ENCODE measurements at places on chromosomes 13 and 19.

DNA sequence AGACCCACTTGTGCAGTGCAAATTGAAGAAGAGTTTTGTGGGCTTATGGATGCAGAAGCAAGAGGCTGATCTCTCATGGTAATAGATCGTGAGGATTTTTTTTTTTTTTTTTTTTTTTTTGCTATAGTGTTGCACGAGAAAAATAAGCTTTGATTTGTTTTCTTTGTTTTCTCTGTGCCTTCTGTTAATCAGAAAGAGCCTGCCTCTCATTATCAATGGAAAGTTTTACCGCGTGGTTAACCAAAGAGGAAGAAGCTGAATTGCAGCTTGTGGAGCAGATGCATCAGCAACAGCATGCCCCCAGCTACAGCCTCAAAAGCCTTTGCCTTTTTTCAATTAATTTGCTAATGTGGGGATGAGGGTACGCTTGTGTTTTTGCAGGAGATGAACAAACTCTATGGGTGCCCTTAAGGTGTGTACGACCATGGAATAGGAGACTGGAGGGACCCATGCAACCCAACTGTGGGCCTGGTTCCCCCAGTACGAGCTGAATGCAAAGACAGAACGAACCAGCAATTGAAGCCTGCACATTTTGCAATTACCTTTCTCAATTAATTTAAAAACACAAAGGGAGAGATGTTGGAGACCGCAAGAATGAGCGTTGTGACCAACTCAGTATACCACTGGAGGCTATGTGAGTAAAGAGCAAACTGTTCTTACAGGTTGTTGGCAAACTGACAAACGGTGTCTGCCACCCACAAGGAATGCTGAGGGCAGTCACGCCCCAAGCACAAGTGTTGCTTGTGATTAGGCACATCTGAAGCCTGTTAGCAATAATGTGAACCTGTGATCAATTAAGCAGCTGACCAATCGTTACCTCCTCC lies 58.6 kb upstream of the SPRY2 start:
- no peak for DNase-seq

DNA sequence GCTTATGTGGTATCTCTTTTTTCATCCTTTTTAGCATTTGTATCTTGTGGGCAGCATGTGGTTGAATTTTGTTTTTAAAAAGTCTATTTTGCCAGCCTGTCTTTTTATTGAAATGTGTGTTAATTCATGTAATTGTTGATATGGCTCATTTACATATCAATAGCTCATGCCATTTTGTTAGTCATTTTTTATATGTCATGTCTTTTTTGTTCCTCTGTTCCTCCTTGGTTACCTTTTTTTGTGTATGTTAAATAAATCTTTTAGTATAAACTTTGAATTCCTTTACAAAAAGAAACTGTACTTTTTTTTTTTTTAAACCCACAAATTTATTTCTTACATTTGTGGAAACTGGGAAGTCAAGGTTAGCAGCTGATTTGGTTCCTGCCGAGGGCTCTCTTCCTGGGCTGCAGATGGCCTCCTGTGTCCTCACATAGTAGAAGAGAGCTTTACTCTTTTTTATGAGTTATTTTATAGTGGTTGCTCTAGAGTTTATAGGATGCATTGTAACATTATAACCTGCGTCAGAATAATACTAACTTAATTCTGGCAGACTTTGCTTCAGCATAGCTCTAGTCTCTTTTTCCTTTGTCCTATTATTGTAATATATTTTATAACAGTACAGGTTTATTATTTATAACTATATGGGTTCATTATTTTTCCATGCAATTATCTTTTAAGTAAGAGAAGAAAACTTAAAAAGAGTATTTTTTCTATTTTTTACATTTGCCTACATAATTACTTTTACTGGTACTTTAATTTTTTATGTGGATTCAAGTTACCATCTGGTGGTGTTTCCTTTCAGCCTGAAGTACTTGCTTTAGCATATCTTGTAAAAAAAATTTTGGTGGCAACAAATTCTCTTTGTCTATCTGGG lies 86.3 kb downstream of the URI1 start:
- DNase-seq: no peak

DNA sequence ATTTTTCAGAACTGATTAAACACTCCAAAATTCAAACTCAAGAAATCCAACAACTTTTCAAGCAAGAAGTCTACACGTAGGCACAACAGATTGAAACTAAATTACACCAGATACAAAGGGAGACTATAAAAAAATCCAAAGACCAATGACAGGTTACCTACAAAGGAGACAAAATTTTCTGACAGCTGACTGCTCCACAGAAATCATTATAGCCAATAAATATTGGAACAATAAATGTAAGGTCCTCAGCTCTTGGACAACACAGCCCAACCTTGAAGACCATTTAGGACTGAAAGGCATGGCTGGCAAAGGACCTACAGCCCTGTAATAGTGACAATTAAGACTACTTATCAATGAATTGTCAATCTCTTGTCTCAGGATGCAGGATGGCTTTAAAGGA lies 15.9 kb downstream of the ZNF350 start:
- no peak for DNase-seq

DNA sequence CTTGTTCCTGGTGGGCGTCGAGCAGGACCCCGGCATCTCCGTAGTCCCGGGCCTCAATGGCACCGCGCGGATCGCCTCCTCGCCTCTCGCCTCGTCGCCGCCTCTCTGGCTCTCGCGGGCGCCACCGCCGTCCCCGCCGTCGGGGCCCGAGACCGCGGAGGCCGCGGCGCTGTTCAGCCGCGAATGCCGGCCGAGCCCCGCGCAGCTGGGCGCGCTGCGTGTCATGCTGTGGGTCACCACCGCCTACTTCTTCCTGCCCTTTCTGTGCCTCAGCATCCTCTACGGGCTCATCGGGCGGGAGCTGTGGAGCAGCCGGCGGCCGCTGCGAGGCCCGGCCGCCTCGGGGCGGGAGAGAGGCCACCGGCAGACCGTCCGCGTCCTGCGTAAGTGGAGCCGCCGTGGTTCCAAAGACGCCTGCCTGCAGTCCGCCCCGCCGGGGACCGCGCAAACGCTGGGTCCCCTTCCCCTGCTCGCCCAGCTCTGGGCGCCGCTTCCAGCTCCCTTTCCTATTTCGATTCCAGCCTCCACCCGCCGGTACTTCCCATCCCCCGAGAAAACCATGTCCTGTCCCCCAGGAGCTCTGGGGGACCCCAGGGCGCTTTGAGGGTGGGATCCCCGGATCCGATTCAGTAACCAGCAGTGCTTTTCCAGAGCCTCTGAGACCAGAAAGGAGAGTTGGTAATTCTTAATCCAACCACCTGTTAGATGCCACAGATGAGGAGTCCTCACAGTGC lies 885 bp downstream of the MLNR start:
- DNase-seq: peak; percentile 67

- peak; percentile 66 for DNase-seq
Observed at GRCh38 chr19:6737873-6738786, 750 bp upstream of the GPR108 start.

DNA sequence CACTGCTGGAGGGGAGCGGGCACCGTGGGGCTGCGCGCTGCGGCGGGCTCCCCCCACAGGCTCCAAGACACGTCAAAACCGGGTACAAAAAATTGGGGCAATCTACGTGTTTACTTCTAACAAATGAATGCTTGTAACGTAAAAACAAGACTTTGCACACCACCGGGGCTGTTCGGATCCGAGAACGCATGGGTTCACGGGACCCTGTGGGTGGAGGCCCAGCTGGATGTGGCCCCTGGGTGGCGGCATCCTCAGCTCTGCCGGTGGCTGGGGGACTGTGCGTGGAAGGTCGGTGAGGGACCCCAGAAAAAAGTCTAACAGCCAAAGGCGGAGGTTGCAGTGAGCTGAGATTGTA lies 10.3 kb upstream of the SLC7A10 start:
- DNase-seq: no peak

- DNase-seq: no peak
Observed at GRCh38 chr13:23202383-23202782, 21.6 kb downstream of the SGCG start.

DNA sequence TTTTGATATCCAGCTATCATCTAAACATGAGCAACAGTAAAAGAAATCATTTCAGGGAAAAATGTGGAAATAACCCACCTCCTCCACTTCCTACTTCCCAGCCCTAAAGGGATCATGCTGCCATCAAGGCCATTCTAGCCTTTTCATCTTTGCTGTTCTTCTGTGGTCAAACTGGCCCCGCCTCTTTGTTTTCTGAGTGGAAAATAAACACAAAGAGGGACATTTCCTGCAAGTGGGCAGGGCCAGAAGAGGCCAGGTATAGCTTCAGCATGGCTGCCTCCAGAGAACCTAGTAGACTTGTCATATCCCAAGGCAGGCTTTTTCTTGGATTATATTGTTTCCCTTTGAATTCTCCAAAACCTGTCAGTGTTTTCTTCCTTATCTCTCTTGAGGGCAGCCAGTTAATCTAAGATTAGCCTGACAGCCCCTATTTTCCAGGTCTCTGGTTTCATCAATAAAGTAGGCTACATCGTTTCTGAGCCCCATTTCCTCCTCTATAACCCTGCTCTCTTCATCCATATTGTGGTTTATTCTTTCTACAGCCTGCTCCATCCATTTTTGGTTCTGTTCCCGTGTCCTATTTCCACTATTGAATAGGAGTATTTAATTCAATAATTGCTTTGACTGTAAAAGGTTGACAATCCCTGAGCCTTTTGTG lies 117.6 kb downstream of the GPC6 start:
- peak; percentile 50 for DNase-seq

GRCh38 chr13:98368019-98368418 lies 190.9 kb upstream of the RNF113B start:
- DNase-seq: no peak

DNA sequence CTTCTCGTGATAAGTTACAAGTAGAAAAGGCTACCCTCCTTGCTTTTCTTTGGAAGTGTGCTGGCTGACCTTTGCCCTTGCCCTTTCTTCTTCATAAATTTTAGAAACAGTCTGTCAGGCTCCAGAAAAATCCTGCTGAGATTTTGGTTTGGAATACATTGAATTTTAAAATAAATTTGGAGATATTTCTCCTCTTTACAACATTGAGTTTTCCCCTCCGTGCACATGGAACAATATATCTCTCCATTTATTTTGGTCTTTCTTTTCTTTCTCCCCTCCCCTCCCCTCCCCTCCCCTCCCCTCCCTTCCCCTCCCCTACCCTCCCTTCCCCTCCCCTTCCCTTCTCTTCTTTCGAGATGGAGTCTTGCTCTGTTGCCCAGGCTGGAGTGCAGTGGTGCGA lies 8.6 kb downstream of the KLK4 start:
- no peak for DNase-seq

DNA sequence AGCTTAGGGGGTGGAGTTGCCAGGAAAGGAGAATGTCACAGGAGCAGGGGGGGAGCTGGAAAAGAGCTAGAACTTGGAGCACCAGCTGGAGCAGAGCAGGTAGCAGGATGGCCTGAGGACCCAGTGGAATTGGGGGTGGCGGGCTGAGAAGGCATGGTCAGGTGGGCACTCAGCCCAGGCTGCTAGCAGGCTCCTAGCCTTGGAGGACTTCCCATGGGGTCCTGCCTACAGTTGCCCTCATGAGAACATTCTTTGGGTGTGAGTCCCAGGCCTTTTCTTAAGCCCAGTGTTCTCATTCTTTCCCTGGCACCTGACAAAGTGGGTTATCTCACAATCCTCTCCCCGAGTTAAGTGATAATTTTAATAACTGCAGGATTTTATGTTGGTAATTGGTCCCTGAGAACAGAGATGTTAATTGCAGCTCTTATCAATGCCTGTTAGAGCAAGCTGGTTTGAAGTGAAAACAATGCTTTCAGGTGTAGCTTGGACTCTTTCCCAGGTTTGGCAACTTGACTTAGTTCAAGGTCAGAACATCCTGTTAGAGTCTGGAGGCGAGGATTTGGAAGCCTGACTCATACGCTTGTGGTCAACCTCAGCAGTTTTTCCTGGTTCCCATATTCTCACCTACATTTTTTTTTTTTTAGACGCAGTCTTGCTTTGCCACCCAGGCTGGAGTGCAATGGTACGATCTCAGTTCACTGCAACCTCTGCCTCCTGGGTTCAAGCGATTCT lies 18.1 kb upstream of the OLFM4 start:
- DNase-seq: no peak

- DNase-seq: no peak
Observed at GRCh38 chr13:60417734-60418133, 20.7 kb downstream of the TDRD3 start.

GRCh38 chr19:33273881-33274662 lies 28.3 kb downstream of the CEBPA start:
- peak; percentile 50 for DNase-seq

GRCh38 chr19:30228113-30228834 lies 143.9 kb upstream of the ZNF536 start:
- peak; percentile 78 for DNase-seq

DNA sequence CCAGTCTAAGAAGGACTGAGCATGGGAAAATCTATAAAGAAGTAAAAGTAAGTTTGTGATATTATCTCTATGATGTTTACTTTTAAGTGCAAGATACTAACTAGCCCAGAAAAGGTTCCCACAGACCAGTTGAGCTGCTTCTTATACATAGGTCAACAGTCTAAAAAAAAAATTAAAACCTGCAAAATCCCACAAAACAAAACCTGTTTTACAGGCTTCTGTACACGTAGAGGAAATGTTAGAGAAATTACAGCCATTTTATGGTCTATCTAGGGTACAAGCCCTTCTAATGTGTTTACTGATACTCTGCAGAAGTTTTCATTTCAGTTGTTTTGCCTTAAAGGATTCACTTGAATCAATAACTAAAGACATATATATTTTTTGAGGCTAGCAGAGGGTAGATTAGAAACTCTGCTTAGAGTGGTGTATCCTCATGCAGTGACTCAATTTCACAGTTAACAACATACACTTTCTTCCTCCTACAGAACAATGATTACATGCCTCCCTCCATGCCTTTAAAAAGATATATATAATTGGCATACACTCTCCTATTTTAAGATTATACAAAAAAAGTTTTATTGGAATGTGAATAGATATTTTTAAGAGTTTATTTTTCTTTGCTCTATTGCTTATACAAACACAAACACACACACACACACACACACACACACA lies 43.9 kb downstream of the CAB39L start:
- no peak for DNase-seq

DNA sequence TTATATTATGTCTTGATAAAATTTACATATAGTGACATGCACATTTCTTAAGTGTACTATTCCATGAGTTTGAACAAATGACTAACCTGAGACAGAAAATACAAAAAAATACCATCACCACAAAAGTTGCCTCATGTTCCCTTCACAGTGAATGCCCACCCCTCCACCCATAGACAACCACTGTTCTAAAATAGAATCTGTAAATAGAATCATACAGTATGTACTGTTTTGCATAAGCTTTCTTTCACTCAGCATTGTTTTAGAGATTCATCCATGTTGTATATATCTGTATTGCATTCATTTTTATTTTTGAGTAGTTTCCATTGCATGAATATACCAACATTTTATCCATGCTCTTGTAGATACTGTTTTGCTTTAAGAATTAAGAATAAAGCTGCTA lies 23.3 kb upstream of the RBM26 start:
- no peak for DNase-seq

- no peak for DNase-seq
Observed at GRCh38 chr19:51076631-51077213, 6.0 kb downstream of the KLK14 start.

- no peak for DNase-seq
Observed at GRCh38 chr13:66329988-66330451, 900.1 kb downstream of the PCDH9 start.

GRCh38 chr19:18415178-18415867 lies 3.9 kb upstream of the SSBP4 start:
- DNase-seq: peak; percentile 45

Measured in retina (tissue), 1 donor.